NCI-H1105 treated with DMSO at 0.1 percent for 48 hours (cell line): ENCODE measurements at places on chromosomes 7 and 10.

GRCh38 chr10:35769795-35770194 is 127.7 kb upstream of the FZD8 start:
- no peak for DNase-seq

DNA sequence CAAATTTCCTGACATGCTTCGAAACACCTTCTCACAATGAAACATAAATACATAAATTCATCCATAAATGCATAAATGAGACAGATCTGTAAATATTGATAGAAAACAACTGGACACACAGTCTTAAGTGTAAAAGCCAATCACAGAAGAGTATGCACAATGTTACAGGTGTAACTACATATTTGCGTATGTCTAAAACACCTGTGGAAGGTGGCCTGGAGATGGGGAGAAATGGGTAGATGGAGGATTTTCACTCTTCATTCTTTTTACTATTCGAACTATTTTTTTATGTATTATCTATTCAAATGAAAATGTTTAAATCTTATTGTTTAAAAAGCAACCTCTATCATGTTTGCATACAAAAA is 860 bp downstream of the IQUB start:
- DNase-seq, result no peak

- no peak for DNase-seq
These were observed 238.0 kb downstream of the EBF3 start for GRCh38 chr10:129725890-129726631.

GRCh38 chr7:17651863-17652385 is 288.4 kb downstream of the SNX13 start:
- no peak for DNase-seq

DNA sequence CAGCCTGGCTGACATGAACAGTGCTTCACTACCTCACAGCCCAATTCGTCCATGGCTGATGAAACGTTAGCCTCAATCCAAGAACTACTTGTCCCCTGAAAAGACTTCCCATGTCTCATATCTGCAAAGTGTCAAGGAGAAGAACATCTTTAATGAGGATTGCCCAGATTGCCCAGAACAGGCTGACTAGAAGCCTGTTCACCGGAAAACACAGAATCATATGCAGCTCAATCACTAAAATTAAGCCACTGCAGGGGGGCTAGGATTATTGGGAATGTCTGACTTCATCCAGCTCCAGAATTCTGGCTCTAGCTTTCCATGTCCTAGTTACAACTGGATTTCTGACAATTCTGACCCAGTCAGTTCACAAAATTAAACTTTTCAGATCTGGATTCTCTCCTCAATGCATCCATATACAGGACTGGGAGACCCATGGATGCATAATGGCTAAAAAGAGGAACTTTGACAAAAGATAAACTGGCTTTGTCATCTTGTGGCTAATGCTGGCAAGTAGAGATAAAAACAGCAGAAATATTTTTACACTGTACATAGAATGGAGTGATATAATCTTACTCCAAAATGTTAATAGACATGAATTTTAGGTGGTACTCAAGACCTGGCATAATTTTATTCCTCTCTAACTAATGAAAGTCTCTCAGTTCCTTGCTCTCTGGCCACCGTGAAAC is 467.0 kb upstream of the POT1 start:
- DNase-seq, result no peak

DNA sequence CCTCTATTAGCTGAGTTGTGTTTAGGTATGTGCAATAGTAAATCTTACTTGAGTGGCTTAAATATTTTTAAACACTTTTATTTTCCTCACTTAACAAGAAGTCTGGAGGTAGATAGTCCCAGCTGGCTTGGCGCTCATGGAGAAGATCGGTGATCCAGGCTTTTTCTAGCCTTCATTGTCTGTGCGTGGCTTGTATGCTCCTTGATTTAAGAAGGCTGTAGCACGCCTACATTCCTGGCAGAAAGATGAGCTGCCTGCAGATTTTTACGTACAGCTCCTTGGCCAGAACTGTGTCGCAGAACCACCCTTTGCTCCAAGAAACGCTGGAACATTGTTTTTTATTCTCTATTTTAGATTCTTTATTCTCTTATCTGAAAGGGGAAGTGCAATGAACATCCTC is 284.1 kb downstream of the KIF20B start:
- no peak for DNase-seq

DNA sequence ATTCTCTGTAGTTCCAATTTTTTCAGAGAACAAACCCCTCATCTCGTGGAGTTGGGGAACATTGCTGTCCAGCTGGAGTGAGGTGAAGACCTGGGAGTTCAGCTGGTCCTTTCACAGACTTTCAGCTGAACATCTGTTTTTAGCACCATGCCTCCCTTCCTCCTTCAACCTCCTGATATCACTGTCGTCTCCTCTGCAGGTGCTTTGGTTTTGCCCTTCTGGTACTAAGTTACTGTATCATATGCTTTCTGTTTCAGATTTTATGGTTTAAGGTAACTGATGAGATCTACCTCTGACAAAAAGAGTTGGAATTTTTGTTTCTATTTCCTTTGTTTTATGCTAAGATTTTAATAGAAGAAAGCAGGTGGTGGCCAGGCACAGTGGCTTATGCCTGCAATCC is 102.9 kb downstream of the ZNF438 start:
- DNase-seq, result no peak

- no peak for DNase-seq
These were observed 205.5 kb upstream of the KLF14 start for GRCh38 chr7:130939321-130940095.

GRCh38 chr10:107169516-107169915 is 5.0 kb upstream of the SORCS1 start:
- DNase-seq, result no peak

GRCh38 chr7:7568553-7568952 is 1.9 kb downstream of the MIOS start:
- DNase-seq, result no peak

GRCh38 chr10:50469778-50470193 is 154.0 kb downstream of the SGMS1 start:
- no peak for DNase-seq

DNA sequence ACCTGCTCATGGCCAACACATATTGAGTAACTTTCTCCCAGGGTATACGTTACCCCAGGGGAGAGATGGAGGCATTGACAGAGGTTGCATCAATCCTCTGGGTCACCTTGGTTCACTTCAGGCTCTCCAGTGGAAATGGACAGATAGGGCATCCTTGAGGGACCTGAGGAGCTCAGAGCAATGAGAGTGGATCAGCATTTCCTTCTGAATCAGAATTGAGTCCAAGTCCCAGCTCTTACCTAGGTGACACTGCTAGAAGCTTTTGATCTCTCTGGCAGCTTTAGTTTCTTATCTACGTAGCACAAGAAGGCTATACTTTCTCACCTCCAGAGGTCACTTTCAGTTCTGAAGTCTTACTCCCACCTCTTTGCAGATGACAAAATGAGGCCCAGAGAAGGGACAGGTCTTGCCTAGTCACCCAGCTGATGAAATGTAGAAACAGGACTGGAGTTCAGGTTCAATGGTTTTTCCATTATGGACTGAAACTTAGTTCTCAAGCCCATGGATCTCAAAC is 35.2 kb downstream of the PANK1 start:
- DNase-seq, result no peak

DNA sequence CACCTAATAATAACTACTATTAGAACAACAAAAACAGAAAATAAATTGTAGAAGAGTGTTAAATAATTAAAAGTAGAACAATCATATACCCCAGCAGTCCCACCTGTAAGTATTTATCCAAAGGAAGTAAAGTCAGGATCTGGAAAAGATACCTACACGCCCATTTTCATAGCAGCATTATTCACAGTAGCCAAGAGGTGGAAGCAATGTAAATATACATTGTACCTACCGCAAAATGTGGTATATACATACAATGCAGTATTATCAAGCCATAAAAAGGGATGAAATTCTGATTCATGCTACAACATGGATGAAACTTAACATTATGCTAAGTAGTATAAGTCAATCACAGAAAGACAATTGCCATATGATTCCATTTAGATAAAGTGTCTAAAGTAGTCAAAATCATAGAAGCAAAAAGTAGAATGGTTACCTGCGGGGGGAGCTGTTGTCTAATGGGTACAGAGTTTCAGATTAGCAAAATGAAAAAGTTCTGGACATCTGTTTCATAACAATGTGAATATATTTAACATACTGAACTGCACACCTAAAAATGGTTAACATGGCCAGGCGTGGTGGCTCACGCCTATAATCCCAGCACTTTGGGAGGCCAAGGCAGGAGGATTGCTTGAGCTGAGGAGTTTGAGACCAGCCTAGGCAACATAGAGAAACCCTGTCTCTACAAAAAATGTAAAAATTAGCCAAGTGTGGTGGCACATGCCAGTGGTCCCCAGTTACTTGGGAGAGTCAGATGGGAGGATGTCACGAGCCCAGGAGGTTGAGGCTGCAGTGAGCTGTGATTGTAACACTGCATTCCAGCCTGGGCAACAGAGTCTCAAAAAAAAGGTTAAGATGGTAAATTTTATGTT is 6.0 kb upstream of the TMED4 start:
- DNase-seq, result peak; percentile 46

DNA sequence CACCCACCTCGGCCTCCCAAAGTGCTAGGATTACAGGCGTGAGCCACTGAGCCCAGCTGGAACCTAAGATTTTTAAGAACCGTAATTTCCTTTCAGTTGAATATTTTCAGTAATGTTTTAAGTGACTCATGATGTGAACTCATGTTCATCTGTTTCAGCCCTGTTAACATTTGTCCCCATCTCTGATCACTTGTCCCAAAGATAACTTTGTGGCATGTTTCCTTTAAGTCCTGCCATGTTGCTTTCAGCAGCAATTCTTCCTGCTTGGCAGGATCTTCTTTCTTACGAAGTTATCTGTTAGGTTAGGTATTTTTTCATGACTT is 19.3 kb downstream of the ZRANB1 start:
- DNase-seq, result no peak

DNA sequence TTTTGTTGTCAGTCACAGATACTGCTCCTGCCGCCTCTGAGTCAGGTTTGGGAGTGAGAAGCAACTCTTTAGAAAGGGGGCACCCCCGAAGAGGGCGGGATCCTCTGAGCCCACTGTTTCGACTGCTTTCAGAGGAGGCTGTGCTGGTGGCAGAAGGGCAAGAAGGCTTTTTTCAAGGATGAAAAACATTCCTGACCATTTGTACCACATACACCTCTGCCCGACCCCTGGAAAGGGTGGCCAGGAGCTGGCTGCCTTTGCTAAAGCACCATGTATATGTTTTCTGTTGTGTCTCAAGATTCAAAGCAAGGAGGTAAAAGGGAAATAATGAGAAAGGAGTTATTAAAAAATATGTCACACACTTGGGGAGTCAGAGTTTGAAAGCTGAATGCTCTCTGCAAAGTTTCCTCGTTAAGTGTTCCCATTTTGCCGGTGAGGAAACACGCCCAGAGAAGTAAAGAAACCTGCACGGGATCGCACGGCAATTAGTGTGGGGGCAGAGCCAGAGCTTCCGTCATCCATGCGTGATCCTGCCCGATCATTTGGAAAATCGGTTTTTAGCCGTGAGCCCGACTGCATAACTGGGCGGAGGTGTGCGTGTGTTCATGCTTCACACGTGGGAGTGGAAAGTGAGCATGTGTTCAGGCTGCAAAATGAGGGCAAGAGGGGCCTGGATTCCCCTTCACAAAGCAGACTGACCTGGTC is 163.2 kb downstream of the ADAM12 start:
- no peak for DNase-seq

DNA sequence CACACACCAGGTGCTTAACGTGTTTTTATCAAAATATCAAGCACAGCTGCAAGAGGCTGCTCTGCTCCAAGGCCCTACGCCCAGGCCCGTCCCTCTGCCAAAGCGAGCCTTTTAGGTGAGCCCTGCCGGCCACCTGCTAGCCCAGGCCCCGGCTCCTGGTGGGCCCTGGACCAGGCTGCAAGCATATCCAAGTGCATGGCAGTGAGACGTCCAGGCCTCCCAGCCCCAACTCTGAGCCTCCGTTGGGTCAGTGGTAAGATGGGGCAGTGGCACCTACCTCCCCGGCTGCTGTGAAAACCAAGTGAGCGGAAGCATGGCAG is 136.2 kb downstream of the LHPP start:
- DNase-seq, result no peak

GRCh38 chr7:76231583-76231982 is 29.9 kb downstream of the SRRM3 start:
- DNase-seq, result no peak

DNA sequence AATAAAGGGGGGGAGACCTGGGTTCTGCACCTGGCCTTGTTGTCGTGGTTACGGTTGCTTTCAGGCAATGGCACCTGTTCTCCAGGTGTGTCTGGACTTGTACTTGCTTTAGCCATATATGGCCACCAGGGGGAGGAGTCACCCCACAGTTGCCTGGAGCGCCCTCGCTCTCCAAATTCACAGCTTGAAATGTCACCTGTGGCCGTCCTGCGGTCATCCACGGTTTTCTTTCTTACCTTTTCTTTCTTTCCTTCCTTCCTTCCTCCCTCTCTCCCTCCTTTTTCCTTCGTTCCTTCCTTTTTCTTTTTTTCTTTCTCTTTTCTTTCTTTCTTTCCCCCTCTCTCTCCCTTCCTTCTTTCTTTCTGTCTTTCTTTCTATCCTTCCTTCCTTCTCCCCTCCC is 157.2 kb upstream of the ZNF92 start:
- peak; percentile 93 for DNase-seq

- DNase-seq, result no peak
These were observed 21.2 kb downstream of the PSAP start for GRCh38 chr10:71829896-71830295.

DNA sequence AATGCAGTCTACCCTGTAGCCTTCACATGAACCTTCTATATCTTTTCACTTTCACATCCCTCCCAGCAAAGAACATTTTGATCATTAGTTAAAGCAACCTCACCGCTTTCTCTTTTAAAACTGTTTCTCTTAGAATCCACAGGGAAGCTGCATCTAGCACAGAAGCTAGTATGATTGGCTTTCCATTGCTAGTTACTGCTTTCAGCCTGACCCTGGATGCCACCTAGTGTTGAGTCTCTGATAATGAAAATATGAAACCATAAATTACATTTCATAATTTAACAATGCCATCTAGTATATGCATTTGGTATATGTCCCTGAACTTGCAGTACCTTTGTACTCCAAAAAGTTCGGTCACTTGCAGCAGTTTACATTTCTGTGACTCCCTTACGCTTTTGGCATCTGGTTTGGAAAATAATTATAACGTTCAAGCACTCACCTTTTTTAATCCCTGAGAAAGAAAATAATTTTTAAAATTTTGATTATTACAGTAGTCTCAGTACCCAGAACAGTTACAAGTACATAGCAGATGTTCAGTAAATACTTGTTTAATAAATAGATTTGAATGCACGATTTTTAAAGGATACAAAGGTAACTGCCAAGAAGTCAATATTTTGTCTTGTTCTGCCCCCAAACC is 22.7 kb downstream of the CISD1 start:
- DNase-seq, result peak; percentile 56

- no peak for DNase-seq
These were observed 59.3 kb upstream of the ATRNL1 start for GRCh38 chr10:115033898-115034297.

- no peak for DNase-seq
These were observed 49.9 kb downstream of the SIRT1 start for GRCh38 chr10:67934336-67934735.

DNA sequence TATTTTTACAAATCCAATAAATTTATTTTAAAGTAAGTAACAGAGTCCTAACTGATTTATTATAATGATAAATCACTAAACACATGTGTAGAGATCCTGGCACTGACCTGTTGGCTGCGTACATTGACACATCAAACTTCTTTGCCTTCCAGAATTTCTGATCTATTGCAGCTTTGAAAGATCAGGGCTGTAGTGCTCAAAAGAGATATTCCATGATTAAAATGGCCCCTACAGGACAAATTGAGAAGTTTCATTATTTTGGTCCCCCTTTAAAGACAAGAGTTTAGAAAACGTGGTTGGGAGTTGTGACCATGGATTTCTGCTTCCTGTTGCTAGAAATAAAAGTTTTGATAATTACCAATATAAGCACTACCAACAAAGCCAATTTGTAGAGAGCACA is 87.7 kb upstream of the PDK4 start:
- DNase-seq, result peak; percentile 57
